ENCODE measurements at places on chromosomes 7 and 10.

DNA sequence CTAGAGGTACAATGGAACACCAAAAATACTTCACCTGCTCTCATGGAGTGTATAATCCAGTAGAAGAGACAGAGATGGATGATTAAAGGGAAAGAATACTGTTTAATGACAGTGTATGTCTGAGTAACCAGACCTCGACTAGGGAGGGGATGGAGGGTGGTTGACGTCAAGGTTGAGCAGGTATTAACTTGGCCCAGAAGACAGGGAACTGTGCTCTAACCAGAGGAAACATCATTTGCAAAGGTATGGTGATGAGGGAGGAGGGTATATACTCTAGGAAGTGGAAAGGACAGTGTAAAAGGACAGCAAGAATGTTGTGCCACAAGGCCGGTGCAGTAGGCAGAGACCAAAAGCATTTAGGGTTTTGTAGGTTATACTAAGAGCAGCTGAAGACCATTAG, 2.9 kb downstream of the MIOS start:
- no peak for DNase-seq

- no peak for DNase-seq
Measured at GRCh38 chr7:99006739-99007424, 128.6 kb downstream of the TRRAP start.

DNA sequence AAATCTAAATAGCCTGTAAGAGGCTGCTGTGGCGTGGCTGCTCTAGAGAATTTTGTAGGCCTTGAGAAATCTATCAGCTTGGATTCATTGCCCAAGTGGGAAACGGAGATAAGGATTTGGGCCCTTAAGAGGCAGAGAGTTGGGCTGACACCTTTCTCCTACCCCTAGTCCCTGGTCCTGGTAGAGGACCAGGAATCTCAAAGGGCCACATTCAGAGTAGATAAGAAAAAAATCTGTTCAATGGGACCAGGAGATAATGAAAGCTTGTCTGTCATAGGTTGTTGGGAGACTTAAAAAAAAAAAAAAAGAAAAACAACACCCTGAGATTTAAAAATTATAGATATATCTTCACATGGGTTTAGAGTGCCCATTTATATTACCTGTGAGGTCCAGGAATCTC, 17.8 kb downstream of the TMEM209 start:
- no peak for DNase-seq

GRCh38 chr7:30984359-30985107, 20.8 kb downstream of the GHRHR start:
- peak; percentile 33 for DNase-seq

- DNase-seq, result no peak
Measured at GRCh38 chr10:8402576-8402975, 348.1 kb downstream of the GATA3 start.

GRCh38 chr10:110141871-110142635, 65.4 kb upstream of the MXI1 start:
- no peak for DNase-seq

DNA sequence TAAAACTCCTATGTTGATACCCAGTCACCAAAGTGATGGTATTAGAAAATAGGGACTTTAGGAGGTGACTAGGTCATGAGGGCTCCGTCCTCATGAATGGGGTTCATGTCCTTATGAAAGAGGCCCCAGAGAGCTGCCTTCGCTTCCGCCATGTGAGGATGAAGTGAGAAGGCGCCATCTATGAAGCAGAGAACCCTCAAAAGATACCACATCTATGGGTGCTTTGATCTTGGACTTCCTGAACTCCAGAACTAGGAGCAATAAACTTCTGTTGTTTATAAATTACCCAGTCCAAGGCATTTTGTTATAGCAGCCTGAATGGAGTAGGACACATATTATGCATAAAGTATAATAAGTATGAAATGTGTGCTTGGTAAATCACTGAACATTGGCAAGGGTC, 8.1 kb upstream of the PDSS1 start:
- no peak for DNase-seq

- peak; percentile 12 for DNase-seq
Measured at GRCh38 chr10:43258562-43259212, 8.2 kb downstream of the RASGEF1A start.

- DNase-seq, result no peak
Measured at GRCh38 chr7:111796671-111797070, 234.4 kb upstream of the IMMP2L start.

GRCh38 chr10:19468413-19468812, 347.8 kb upstream of the PLXDC2 start:
- DNase-seq, result no peak
